ENCODE measurements at places on chromosomes 13 and 19. TPM values are rescaled to one million over a fixed set of nuclear protein-coding genes. Genes with fewer than 3 reads are reported as not detected.

TNNT1 gene
- not detected for total RNA-seq

GRCh38 chr19:45404557-45405434 lies at the start of gene PPP1R13L:
Gene PPP1R13L (minus strand): TSS chr19:45405069. CDS start chr19:45398318, 6,751 bp downstream.
- DNase-seq, result peak; percentile 33

KLF1 gene
- total RNA-seq, result not detected

DNA sequence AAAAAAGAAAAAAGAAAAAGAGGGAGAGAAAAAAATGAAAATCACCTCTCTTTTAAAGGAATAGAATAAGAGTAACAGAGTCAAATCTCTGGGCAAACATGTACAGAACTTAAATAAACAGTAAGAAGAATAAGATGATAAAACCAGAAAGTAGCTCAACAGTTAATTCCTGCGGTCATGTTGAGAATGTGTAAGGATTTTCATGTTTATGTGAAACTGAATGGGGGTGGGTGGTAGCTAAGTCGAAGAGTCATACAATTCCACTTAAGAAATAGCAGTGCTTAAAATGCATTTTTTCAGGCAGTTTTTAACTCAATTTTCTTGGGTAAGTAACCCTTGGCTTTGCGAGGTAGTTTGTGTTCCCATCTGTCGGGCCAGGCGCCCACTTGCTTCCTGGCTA lies 60.9 kb downstream of the PEX11G start:
- no peak for DNase-seq

GRCh38 chr19:6811906-6812305 lies 39.4 kb downstream of the VAV1 start:
- DNase-seq, result no peak
